NCI-H2227 treated with DMSO at 0.1 percent for 48 hours (cell line): ENCODE measurements at places on chromosomes 4 and X.

DNA sequence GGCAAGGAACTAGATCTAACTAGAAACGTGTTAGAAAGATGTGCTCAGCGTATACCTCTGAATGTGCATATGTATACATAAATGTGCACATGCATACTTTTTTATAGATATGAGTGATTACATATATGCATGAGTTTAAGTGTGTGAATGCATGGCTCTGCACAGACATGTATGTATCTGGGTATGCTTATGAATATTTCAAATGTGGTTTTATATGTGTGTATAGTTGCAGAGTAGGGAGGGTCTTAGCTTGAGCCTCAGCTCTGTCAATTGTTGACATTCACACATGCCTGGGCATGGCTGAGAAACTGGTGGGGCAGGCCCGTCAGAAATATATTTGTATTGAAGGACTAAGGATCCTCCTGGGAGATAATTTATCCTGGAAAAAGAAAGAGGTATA lies 31.1 kb downstream of the RAP2C start:
- DNase-seq: no peak

- peak; percentile 30 for DNase-seq
Measured at GRCh38 chr4:54233697-54234496, 4.8 kb downstream of the PDGFRA start.

GRCh38 chr4:111937368-111937767 lies 207.9 kb upstream of the FAM241A start:
- peak; percentile 2 for DNase-seq

DNA sequence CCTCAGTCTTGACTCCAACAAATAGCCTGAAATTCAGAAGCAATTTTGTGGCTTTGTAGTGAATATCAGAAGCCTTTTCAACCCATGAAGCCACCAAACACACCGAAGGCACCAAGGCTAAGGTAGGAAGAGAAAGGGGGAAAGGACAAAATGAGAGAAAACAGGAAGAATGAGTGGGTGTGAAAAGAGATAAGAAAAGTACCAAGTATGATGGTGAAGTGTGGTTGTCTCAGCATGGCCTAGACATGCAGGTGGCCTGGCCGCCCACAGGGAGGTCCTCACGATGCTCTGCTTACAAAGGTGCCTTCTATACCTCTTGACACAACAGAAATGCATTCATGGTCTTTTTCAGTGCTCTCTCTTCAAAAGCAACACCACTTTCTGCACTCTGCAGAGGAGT lies 34.9 kb downstream of the ACSL1 start:
- no peak for DNase-seq

DNA sequence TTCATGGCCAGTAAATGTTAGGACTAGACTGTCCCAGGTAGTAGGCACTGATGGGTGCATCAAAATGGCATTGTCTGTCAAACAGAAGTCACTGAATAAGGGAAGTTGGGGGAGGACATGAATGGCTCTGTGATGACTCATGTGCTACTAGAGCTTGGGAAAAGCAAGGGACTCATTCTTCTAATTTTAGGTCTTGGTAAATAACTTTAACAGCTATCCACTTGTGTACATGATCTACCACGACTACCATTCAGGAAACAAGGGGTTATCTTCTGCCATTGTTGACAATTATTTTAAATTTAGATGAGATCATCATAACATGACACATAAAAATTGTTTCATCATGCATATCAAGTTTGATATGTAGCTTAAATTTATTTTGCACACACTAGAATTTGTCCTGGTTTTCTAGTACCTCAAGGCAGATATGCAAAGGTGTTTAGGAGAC lies 6.3 kb downstream of the AREG start:
- no peak for DNase-seq

DNA sequence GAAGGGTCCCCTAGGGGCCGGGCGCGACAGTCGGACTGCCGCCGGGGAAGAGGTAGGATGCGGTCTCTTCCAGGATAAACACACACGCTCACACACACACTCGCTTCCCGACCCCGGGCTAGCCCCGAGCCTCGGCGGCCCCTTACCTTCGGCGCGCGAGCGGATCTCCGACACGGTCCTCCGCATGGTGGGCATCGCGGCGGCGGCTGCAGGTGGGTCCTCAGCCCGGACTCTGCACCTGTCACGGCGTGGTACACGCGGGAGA lies 294 bp downstream of the ATP8A1 start:
- no peak for DNase-seq

DNA sequence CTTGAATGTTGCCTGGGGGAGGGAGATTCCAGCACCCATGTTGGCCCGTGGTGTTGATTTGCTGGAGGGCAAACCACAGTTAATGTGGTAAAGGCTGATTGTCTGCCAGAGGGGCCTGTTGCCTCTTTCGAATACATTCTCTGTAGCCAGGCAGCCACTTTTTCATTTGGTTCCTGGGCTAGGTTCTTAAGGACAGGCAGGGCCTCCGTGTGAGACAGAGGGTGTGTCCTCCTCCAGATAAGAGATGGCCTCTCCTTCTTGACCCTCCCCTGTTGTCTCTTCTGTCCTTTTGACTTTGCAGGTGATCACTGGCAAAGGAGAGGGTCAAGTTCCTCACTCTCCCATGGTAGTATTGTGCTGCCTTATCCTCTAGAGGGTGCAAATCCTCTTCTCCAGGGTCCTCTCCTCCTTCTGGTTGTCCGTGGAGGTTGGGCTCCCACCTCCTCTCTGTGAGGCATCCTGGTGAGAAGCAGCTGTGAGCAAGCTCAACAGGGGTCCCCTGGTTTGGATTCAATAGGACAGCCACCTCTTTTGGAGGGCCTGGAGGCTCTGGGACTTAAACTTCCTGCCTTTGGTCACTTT lies 44.9 kb downstream of the ZNF182 start:
- DNase-seq: no peak

DNA sequence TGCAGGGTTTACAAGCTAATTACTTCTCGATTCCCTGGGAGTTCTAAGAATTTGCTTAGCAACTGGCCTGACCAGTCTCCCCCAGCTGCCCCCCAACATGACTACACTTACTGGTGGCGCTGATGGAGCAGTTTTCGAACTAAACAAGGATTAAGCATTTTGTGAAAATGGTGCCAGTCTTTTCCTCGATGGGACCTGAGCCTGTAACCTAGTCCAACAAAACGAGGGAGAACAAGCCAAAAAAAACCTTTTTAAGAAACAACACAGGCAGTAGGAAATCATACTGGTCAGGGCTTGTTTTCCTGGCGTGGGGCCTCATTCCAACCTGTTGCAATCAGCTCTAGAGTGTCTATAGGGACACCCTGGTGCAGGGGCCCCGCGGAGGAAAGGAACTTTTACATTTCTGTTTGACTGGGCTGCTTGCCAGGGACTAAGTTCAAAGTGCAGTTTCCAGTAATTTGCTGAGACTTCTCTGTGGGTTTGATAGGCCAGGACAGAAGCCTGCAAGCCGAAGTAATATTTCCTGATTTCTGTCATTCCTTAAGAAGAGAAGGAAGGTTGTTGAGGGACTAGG lies 158.7 kb downstream of the SPRY1 start:
- DNase-seq: no peak
